ENCODE measurements at places on chromosomes 2 and 18.

- DNase-seq, result no peak
These were observed 200.5 kb upstream of the HDAC4 start for GRCh38 chr2:239601201-239601851.

GRCh38 chr2:38029512-38029911 lies 46.4 kb downstream of the CYP1B1 start:
- DNase-seq, result no peak

GRCh38 chr2:47945046-47945781 lies 38.9 kb upstream of the FBXO11 start:
- DNase-seq, result no peak

GRCh38 chr2:64023485-64024258 lies 4.4 kb upstream of the VPS54 start:
- no peak for DNase-seq

DNA sequence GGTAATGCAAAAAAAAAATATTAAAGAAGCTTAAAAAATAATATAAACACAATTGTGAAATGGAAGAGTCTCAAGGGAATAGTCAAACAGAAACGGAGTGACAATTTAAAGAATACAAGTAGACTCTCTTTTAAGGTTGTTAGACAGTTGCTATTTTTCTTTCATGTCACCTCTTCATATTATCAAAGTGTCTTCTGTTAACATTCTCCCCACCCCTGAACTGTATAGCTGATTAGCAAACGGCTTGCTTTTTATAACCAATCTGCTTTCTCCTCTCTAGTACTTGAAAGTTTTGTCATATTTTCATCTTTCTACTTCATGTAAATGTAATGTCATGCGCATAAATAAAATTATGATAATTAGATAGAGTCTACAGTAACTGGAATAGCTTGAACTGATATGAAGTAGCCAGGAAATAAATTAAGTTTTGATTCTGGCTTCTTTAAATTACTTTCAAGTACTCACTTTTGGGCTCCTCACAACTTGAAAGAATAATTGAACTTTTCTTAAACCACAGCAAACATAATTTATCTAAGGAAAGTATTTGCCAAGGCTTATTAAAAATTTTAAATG lies 37.0 kb downstream of the BARD1 start:
- DNase-seq, result no peak

GRCh38 chr2:1563943-1564891 lies 151.0 kb downstream of the TPO start:
- DNase-seq, result no peak

GRCh38 chr2:105379741-105380186 lies 19.1 kb downstream of the FHL2 start:
- no peak for DNase-seq

GRCh38 chr18:75205514-75206132 lies 3.3 kb downstream of the PTGR3 start:
- no peak for DNase-seq

DNA sequence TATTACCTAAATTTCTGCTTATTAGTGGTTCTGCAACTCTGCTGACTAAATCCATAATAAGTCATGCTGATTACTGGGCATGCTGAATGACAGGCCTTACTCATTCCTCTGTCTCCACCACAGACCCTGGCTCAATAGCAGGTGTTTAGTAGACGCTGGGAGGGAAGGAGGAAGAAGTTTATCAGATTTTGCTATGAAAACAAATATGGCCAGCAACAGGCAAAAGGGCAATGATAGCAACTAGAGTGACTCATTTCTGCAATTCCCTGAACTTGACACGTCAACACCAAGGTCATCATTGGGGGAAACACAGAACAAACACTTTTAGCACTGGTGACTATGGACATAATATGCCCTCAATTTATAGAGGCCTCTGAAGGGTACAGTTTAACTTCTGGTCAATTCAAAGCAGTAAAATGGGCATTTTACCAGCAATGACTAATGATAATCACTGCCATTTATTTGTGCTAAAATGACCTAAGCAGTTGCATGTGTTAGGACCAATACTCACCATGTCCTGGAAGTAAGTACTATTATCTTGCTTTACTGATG lies 35.2 kb downstream of the TMEM163 start:
- DNase-seq, result no peak

DNA sequence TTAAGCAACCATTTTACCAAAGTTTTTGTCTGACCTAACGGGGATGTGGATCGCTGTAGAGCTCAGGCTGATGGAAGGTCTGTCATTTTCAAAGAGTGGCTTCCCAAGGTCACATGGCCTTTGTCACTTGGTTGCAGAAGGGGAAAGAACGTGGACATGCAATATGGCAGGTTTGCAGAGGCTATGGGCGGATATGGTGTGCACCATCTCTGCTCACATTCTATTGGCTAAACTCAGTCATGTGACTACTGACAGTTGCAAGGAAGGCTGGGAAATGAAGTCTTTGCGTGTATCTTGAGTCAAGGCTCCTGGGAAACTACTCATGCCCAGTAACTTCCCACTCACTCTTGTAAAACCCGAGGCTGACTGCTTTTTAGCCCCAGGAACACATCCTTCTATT lies 96.8 kb downstream of the ST6GAL2 start:
- no peak for DNase-seq

DNA sequence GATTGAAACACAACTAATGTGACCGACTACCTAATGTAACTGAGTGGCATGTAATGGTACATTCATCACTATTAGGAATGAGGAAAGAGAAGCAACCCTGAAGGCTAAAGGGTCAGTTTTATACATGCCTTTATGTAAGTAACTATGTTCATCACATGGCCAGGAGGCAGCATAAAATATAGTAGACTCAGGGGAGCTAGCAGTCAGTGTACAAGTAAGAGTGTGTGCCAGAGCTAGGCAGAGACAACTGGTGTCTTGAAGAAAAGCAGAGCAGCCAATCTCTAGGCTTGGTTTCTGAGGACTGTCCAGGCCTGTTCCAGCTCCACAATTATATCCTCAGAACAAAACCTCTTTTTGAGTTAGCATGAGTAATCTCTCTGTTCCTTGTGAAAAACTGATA lies 18.1 kb downstream of the SMAD2 start:
- no peak for DNase-seq
